ENCODE measurements at places on chromosomes 1 and 21. TPM values are rescaled to one million over a fixed set of nuclear protein-coding genes. Genes with fewer than 3 reads are reported as not detected.

DNA sequence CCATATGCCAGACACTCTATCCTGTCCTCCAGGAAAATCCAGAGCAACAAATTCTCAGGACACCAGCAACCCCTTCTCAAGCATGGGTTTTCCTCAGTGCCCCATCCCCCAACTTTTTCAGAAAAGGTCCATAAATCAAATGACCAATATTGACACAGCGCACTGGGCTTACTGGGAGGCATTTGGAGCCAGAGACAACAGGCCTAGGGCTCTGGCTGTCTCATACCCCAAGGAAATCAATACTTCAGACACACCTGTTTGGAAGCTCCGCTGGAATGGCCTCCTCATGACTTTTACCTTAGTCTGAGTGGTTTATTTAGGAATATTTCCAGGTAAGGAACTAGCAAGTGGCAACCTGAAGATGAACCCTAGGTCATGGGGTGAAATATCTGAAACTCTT lies 66.9 kb upstream of the TNR start:
- DNase-seq: no peak

Gene RAD54L
- total RNA-seq: 0.66 TPM

- no peak for DNase-seq
Observed at GRCh38 chr21:26587736-26588201, 14.7 kb upstream of the CYYR1 start.

- no peak for DNase-seq
Observed at GRCh38 chr1:119141660-119142059, 1.2 kb upstream of the WARS2 start.

DNA sequence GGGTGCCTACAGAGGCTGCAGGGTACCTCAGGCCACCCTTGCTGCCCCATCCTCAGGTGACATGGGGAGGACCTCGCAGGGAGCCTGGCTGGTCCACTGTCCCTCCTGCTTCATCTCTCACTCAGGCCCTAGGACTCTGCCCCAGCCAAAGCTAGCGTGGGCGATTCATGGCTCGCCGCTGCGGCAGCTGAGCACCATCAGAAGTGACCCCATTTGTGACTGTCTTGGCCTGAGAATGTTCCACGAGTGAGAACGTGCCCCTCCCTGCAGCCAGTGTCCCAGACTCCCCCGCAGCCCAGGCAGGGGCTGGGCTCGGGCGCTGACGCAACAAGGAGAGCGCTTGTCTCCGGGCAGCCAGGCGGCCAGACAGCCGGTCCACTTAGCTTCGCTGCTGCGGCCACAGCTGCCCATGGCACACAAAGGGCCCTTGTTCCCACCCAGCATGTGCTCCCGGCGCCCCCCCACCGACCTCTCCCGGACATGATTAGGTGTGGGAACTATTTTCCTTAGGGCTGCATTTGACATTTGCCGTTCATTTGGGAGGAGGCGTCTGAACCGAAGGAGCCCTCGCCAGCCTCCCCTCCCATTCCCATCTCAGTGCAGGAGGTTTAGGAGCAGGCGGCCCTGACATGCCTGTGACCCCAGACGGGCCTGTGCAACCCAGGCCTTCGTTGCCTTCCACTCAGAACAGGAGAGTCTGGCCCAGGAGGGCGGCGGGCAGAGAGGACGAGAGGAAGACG lies 19.3 kb upstream of the POFUT2 start:
- DNase-seq: peak; percentile 94

GRCh38 chr1:240912821-240913220 lies 300.9 kb upstream of the GREM2 start:
- no peak for DNase-seq

DNA sequence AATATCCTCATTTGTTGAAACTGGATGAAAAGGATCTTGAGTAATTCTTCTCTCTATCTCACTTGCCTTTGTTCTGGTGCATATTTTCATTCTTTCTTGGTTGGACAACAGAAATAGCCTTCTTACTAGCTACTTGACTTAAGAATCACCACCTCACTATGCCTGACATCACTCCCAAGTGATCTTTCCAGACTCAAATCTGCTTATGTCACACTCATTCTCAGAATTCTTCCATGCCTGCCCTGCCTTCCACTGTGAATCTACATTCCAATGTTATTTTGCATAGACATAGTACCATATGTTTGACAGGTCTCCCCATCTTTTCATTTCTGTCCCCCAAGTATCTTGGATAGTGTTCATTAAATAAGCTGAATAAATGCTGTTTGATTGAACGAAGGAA lies 78.5 kb upstream of the DPYD start:
- DNase-seq: no peak

DNA sequence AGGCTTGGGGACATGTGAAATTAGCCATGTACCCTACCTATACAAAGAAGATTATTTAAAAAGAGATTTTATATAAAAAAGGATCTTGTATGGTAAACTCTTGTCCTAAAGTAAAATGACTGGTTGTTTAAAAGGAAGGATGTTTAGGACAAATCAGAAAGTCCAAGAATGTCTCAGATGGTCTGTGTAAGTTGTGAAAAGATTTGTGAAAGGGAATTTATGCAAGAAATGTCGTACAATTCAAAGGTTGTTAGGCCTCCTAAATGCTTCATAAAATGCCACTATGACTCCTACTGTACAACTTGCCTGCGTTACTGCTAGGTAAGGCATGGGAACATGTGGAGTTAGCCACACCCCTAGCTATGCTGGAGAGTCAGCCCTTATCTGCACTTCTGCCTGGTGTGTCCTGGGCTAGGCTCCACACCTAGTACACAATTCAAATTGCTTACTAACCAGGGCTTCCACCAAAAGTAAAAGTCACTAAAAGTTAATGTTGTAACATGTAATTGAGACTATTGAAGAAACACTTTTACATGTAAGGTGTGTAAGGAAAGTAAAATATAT lies 19.7 kb downstream of the PRDX6 start:
- no peak for DNase-seq

GRCh38 chr1:180525715-180526039 lies 23.3 kb upstream of the ACBD6 start:
- DNase-seq: no peak

DNA sequence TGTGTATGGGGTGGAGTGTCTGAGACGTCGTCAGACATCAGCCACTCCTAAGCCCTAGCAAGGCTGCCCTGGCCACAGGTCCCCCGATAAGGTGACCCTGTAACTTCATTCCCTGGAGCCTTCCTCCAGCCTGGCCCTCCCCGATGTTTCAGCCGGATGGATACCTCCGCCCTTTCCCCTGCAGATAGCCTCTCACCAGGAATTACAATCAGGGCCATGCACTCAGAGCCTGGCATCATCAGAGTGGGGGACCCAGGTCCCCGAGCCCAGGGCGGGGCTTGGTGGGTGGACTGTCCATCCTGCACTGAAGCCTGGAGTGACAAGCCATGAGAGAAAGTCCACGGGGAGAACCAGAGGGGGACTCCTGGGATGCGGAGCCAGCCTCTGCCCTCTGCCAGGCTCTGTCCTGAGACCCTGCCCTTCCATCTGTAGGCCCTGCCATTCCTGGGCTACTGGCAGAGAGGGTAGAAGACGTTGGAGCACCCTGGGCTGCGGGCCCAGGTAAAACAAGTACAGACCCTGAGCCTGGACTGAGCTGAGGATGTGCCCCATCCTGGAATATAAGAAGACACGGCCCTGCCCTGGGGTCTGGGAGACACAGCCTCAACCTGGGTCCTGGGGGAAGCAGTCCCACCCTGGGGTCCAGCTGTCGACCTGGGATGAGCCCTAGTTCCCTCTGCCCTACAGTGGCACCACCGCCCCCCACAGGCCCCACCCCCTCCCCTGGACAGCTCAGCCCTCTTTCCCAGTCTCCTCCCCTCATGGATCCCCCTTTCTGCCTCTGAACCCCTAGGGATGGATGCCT lies 16.8 kb upstream of the ARF1 start:
- peak; percentile 26 for DNase-seq

DNA sequence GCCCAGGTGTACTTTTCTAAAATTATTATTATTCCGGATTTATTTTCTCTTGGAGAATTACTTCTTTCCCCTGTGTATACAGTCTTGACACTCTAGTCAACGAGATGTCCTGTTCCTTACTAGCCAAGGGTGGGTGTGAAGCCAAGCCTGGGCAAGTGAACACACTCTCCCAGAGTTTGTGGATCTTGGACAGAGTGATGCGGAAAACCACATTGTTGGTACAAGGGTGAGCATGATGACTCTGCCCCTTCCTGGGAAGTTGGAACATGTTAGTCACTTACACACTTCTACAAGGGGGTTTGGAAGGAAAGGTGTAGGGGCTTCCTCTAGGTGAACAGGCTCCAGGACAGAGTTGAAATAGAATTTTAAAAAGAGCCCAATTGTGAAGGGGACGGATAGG lies 20.0 kb upstream of the RD3 start:
- no peak for DNase-seq

Gene FLVCR1
- total RNA-seq: 6.6 TPM

Gene B3GALT2
- 3.1 TPM for total RNA-seq

DNA sequence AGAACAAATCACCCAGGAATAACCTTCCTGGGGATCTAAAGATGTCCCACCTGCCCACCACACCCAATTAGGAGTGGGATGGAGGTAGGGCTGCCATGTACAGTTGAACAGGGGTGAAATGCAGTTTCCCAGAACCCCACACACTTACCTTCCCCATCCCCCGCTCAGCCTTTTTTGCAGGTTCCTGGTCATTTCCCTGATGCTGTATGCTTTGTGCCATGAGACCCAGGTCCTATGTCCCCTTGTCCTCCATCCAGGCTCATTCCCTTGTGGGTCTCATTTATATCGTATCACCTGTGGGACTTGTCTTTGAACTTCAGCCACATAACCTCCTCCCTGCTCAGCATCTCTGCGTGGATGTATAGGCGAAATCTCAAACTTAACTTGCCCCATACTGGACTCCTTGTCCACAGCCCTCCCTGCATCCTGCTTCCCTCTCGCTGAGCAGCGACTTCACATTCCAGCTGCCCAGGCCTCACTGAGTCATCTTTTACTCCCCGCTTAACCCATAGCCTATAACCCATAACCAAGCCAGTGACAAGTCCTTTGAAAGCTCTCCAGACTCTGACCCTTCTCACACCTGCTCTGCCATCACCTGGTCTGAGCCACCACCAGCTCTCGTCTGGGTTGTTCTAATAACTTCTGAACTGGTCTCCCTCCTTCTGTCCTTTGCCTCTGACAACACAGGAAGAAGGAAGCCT lies 4.7 kb downstream of the LDLRAD2 start:
- DNase-seq: no peak

Gene AGBL4
- 6.2 TPM for total RNA-seq

DNA sequence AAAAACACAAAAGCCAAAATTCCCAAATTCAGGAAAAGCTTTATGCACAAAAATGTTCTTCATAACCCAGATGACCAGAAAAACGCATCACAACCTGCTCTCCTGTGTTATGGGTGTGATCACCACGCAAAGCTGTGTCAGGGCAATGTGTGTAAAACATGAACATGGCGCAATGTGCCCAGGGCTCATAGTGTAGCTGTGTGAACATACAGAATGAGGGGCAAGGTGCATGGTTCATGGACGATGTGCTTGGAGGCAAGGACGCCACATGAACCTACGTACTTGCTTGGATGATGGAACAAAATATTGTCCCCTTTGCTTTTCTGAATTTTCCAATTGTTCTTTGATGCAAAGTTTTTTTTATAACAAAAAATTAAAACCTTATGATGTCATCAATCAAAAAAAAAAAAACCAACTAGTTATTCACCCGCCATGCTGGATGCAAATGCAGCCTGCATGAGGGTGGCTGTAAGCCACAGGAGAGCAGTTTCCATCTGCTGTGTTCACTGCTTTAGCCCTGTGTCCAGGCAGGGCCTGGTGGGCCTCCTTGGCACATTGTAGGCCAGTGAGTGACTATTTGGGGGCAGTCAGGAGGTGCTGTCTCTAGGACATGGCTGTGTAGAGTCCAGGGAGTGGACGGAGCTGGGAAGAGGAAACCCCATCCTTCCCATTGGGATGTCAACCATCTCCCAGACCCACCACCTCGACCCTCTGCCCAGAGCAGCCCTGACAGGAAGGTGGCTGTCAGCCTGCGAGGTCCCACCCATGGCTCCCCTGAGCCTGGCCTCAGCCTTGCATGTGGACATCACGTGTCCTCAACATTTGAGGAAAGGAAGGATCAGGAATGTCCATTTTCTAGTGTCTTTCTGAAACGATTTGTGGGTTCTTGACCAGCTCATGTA lies 13.6 kb downstream of the KRTAP10-1 start:
- DNase-seq: no peak

DNA sequence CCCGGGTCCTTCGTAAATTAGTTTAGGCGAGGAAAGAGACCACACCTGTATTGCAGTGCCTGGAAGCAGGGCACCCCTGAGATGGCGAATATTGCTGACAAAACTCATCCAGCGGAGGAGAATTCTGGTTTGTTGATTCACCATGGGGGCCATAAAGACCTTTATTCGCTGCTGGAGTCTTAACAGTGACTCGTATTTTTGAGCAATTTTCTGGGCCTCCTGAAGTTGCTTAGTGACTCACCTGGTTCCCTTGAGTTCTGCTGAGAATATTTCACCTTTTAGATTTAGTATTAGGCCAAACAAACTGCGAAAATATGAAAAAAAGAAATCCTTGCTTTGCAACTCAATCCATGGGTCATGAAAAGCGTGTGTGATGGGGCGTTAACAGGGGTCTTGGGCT lies 20.6 kb upstream of the H6PD start:
- no peak for DNase-seq

GRCh38 chr1:2492091-2492490 lies 16.0 kb downstream of the PLCH2 start:
- DNase-seq: no peak

GRCh38 chr1:23159963-23160877 lies 8.4 kb downstream of the LUZP1 start:
- DNase-seq: no peak
